ENCODE measurements at places on chromosomes 16 and 17. TPM values are rescaled to one million over a fixed set of nuclear protein-coding genes. Genes with fewer than 3 reads are reported as not detected.

- peak overlapping the region; percentile 34 for H3K27ac ChIP-seq
- peak; percentile 53 for DNase-seq
- no peaks in the 10 kb centered on the region for H3K4me1 ChIP-seq
- H3K4me3 ChIP-seq, result no peak overlapping the region
These were observed 4.7 kb upstream of the PLCG2 start for GRCh38 chr16:81774348-81774747.

GRCh38 chr16:69565671-69566239 is at the start of gene NFAT5:
Gene NFAT5, plus strand, starts transcription at chr16:69565966. Its CDS starts 336 bp downstream, at chr16:69566302.
- peak within 1 kb of the TSS; percentile 82 for H3K4me3 ChIP-seq
- H3K36me3 ChIP-seq, result no peaks in the 10 kb centered on the region
- DNase-seq, result peak; percentile 97
- H3K27ac ChIP-seq, result peak within 1 kb of the TSS; percentile 99

- DNase-seq, result peak; percentile 36
- H3K4me1 ChIP-seq, result peaks cover 4% of the 10 kb centered on the region
- no peak overlapping the region for H3K27ac ChIP-seq
- H3K4me3 ChIP-seq, result peak overlapping the region; percentile 61
These were observed 520 bp downstream of the JPT2 start for GRCh38 chr16:1678500-1679098.

DNA sequence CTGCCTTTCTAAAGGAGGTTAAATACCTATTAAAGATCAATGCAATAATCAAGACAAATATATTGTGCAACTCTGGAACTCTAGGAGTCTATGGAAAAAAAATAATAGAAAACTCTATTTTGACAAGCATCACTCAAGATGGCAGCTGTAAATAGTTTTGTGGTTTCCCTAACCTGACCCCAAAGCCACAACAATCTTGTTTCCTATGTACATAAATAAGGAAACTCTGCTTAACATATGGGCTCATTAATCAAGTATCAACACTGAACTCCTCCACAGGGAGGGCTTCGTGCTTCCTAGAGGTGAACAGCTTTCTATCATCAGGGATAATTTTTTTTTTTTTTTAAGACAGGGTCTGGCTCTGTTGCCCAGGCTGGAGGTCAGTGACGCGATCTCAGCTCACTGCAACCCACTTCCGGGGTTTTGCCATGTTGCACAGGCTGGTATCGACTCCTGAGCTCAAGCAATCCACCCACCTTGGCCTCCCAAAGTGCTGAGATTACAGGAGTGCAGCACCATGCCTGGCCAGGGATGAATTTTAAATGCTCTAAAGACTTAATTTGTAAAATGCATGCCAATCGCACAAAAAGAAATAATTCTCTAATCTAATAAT is 42.5 kb downstream of the ARHGAP17 start:
- no peaks in the 10 kb centered on the region for H3K4me1 ChIP-seq
- H3K27ac ChIP-seq, result no peak overlapping the region
- peaks cover 26% of the 10 kb centered on the region for H3K36me3 ChIP-seq
- H3K27me3 ChIP-seq, result no peaks in the 10 kb centered on the region

DNA sequence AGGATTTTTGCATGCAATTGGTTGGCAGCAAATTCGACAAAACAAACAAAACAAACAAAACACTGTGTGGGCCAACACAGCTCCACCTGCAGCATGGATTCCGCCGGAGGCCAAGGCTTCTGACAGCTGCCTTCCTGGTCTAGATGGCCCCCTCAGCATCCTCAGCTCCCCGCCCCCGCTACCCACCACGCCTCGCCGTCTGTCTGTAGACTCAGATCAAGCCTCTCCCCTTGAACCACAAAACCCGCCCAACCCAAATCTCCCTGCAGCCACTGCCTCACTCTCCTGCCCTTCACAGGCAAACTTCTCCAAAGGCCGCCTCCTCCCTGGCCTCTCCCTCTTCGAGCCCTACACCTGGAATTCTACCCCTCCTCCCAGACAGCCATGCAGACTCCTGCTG is 57.9 kb downstream of the RTN4RL1 start:
- H3K27ac ChIP-seq, result no peak overlapping the region
- H3K4me3 ChIP-seq, result no peak overlapping the region
- H3K36me3 ChIP-seq, result no peaks in the 10 kb centered on the region
- DNase-seq, result peak; percentile 48

DNA sequence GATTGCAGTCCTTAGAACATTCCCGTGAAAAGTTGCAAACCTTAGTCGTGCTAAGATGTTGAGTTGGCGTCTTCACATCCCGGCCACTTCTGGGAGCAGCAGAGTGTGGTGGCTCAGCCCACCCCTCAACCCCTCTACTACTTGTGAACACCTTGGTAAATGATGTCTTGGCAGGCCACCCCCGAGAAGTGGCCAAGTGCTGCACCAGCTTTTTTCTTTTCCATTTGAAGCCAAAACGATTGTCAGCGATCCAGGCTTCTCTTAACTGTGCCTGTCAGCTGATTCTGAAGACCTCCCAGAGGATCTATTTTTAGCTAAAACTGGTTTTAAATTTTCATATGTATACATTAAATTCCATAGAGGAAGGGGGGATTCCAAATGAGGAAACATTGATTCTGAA is 247.5 kb downstream of the CDH13 start:
- no peak overlapping the region for H3K27ac ChIP-seq
- H3K4me3 ChIP-seq, result no peak overlapping the region
- DNase-seq, result no peak
- no peaks in the 10 kb centered on the region for H3K36me3 ChIP-seq
- no peaks in the 10 kb centered on the region for H3K27me3 ChIP-seq
- no peaks in the 10 kb centered on the region for H3K4me1 ChIP-seq

DNA sequence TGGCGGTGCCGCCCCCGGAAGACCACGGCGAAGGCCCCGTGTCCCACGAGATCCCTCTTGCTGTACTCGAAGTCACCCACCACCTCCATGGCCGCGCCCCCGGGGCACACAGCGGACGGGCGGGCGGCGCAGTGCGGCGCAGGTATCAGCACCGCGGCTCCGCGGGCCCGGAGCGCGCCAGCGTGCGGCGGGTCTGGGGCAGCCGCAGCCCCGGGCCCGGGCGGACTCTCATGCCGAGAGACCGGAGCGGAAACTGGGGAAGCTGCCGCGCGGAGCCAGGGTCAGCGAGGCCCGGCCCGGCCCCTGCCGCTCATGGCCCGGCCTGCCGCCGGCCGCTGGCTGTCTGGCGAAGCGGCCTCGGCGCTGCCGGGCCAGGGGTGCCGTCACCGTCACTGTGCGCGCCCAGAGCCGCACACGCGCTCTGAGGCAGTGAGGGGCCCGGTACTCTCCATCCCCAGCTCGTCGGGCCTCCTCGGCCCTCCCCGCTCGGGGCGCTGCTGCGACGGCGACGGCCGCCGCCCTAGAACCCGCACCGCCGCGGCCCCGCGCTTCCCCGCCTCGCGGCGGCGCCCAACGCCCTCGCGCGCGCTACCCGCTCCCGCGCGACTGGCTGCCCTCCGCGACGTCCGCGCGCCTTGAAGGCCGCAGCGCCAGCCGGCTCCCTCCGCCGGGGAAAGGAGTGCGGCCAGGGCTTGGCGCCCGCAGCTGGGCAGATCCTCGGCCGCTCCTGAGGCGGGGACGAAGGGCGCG is at the start of gene ULK2:
Gene ULK2 (minus strand): TSS at position 608 of the 750 bp plus-strand sequence. CDS start 519 bp downstream, at position 89.
- no peaks in the 10 kb centered on the region for H3K36me3 ChIP-seq
- no peaks in the 10 kb centered on the region for H3K4me1 ChIP-seq

- no peak for DNase-seq
- H3K27ac ChIP-seq, result no peak overlapping the region
- no peak overlapping the region for H3K4me3 ChIP-seq
- no peaks in the 10 kb centered on the region for H3K4me1 ChIP-seq
- H3K36me3 ChIP-seq, result no peaks in the 10 kb centered on the region
These were observed 12.4 kb upstream of the ST6GALNAC2 start for GRCh38 chr17:76598004-76598439.

DNA sequence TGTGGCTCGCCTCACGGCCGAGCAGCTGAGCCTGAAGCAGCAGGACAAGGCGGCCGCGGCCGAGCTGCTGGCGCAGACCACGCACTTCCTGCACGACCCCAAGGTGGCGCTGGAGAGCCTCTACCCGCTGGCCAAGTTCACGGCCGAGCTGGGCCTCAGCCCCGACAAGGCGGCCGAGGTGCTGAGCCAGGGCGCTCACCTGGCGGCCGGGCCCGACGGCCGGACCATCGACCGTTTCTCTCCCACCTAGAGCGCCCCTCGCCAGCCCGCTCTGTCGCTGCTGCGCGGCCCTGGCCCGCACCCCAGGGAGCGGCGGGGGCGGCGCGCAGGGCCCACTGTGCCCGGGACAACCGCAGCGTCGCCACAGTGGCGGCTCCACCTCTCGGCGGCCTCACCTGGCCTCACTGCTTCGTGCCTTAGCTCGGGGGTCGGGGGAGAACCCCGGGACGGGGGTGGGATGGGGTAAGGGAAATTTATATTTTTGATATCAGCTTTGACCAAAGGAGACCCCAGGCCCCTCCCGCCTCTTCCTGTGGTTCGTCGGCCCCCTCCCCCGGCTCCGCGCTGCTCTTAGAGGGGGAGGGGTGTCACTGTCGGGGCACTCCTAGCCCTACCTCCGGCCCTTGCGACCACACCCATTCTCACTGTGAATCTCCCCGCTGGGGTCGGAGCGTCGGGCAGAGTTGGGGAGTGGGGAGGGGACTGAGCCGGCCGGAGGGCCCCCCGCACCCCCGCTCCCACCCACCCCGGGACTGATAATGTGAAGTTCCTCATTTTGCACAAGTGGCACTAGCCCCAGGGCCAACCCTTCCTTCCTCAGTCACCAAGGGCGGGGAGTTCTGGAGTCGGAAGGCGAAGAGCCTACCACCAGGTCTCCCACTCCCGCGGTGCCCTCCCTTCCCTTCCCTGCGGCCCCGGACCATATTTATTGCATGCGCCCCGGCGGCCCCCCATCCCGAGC is 4.0 kb downstream of the HIC1 start:
- H3K4me1 ChIP-seq, result no peaks in the 10 kb centered on the region
- no peak overlapping the region for H3K4me3 ChIP-seq
- H3K27ac ChIP-seq, result peak overlapping the region; percentile 43
- no peaks in the 10 kb centered on the region for H3K36me3 ChIP-seq
- DNase-seq, result peak; percentile 61
- H3K27me3 ChIP-seq, result peaks cover 5% of the 10 kb centered on the region

- H3K4me3 ChIP-seq, result no peak overlapping the region
- no peaks in the 10 kb centered on the region for H3K4me1 ChIP-seq
- DNase-seq, result no peak
- H3K27me3 ChIP-seq, result no peaks in the 10 kb centered on the region
- H3K27ac ChIP-seq, result no peak overlapping the region
These were observed 9.1 kb downstream of the CHST6 start for GRCh38 chr16:75486014-75486675.

GRCh38 chr17:58156839-58157803 is 8.9 kb downstream of the OR4D1 start:
- H3K27ac ChIP-seq, result no peak overlapping the region
- H3K4me1 ChIP-seq, result no peaks in the 10 kb centered on the region
- H3K36me3 ChIP-seq, result no peaks in the 10 kb centered on the region
- DNase-seq, result peak; percentile 21
- H3K4me3 ChIP-seq, result peak overlapping the region; percentile 20
- H3K27me3 ChIP-seq, result peaks cover 17% of the 10 kb centered on the region

- no peak overlapping the region for H3K4me3 ChIP-seq
- no peaks in the 10 kb centered on the region for H3K27me3 ChIP-seq
- no peaks in the 10 kb centered on the region for H3K36me3 ChIP-seq
- no peak for DNase-seq
- H3K27ac ChIP-seq, result no peak overlapping the region
These were observed 21.3 kb downstream of the SBK1 start for GRCh38 chr16:28313587-28313986.

- H3K36me3 ChIP-seq, result no peaks in the 10 kb centered on the region
- H3K4me1 ChIP-seq, result no peaks in the 10 kb centered on the region
- no peak overlapping the region for H3K4me3 ChIP-seq
- no peak overlapping the region for H3K27ac ChIP-seq
- H3K27me3 ChIP-seq, result no peaks in the 10 kb centered on the region
These were observed 10.3 kb downstream of the GSG1L2 start for GRCh38 chr17:9811537-9811936.

GRCh38 chr17:50573866-50574611 is 13.5 kb downstream of the CACNA1G start:
- H3K4me3 ChIP-seq, result no peak overlapping the region
- no peaks in the 10 kb centered on the region for H3K27me3 ChIP-seq
- no peaks in the 10 kb centered on the region for H3K36me3 ChIP-seq
- no peak for DNase-seq
- H3K27ac ChIP-seq, result no peak overlapping the region
- H3K4me1 ChIP-seq, result no peaks in the 10 kb centered on the region

DNA sequence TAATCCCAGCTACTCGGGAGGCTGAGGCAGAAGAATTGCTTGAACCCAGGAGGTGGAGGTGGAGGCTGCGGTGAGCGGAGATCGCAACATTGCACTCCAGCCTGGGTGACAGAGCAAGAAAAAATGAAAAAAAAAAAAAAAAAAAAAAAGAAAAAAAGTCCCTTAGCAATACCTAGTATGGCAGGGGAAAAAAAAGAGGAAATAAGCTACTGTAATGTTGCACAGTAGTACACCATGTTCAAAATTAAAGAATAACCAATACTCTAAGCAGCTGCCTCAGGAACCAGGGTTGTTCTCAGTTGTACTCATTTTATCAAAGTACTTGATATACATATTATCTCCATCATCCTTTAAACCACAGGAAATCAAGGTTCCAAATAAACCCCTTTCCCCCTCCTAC is 17.3 kb upstream of the TXNDC11 start:
- no peak overlapping the region for H3K4me3 ChIP-seq
- H3K27me3 ChIP-seq, result no peaks in the 10 kb centered on the region
- H3K36me3 ChIP-seq, result peaks cover 33% of the 10 kb centered on the region
- peaks cover 3% of the 10 kb centered on the region for H3K4me1 ChIP-seq
- no peak overlapping the region for H3K27ac ChIP-seq

GRCh38 chr16:56463153-56463552 is 11.8 kb downstream of the OGFOD1 start:
- H3K4me1 ChIP-seq, result no peaks in the 10 kb centered on the region
- no peak overlapping the region for H3K4me3 ChIP-seq
- no peak for DNase-seq
- no peaks in the 10 kb centered on the region for H3K27me3 ChIP-seq
- H3K27ac ChIP-seq, result no peak overlapping the region

GRCh38 chr17:6555331-6556120 is 829 bp downstream of the PITPNM3 start:
- H3K4me1 ChIP-seq, result no peaks in the 10 kb centered on the region
- H3K27me3 ChIP-seq, result no peaks in the 10 kb centered on the region
- no peaks in the 10 kb centered on the region for H3K36me3 ChIP-seq
- no peak overlapping the region for H3K4me3 ChIP-seq
- peak overlapping the region; percentile 32 for H3K27ac ChIP-seq

- no peaks in the 10 kb centered on the region for H3K27me3 ChIP-seq
- peaks cover 2% of the 10 kb centered on the region for H3K36me3 ChIP-seq
- peak overlapping the region; percentile 67 for H3K4me3 ChIP-seq
- peaks cover 16% of the 10 kb centered on the region for H3K4me1 ChIP-seq
- peak overlapping the region; percentile 92 for H3K27ac ChIP-seq
- DNase-seq, result no peak
These were observed 534 bp downstream of the ARL2BP start for GRCh38 chr16:57245472-57246113.

- no peak for DNase-seq
- peaks cover 9% of the 10 kb centered on the region for H3K36me3 ChIP-seq
- peaks cover 4% of the 10 kb centered on the region for H3K4me1 ChIP-seq
- H3K4me3 ChIP-seq, result no peak overlapping the region
These were observed 14.9 kb downstream of the CHMP1A start for GRCh38 chr16:89642574-89642973.

NPTX1 gene
- polyA plus RNA-seq, result 0.39 TPM

TRIM16 gene
- 14.8 TPM for polyA plus RNA-seq

ABHD15 gene
- polyA plus RNA-seq, result 8.9 TPM

RBFOX1 gene
- 0.24 TPM for polyA plus RNA-seq

Measured in kidney (tissue), 22 donors.